ENCODE measurements at places on chromosomes 3 and 15.

DNA sequence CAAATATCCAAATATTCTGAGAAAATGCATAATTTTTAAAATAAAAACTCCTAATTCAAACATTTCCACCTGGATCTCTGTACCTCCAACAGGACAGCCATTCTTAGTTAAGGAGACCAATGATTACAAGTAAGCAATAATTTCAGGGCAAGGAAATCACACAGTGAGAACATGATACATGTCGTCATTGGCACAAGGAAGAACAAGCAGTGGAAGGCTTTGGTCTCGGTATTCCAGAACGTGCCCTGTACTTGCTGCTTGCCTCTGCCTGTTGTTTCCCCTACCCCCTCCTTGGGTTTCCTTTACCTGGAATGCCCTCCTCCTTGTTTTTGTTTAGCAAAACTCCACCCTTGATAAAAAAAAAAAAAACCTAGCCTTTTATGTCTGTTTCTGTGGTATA is 72.8 kb downstream of the PPM1L start:
- no peak for DNase-seq

DNA sequence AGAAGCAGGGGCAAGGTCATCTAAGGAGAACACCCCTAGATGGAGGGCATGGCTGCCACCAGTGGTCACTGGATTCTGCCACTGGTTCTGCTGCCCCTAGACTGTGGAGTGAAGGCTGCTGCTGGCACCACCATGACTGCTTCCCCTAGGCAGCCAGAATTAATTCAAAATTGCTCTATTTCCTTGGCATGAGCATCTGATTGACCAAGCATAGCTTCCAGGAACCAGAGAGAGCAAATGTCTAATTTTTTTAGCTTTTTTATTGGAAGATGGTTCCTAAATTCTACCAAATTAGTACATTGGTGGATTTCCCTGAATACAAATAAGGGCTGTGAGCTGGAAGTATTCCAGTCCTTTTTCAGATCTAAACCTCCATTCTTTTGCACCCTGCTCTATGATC is 270.2 kb upstream of the GBE1 start:
- DNase-seq = no peak

DNA sequence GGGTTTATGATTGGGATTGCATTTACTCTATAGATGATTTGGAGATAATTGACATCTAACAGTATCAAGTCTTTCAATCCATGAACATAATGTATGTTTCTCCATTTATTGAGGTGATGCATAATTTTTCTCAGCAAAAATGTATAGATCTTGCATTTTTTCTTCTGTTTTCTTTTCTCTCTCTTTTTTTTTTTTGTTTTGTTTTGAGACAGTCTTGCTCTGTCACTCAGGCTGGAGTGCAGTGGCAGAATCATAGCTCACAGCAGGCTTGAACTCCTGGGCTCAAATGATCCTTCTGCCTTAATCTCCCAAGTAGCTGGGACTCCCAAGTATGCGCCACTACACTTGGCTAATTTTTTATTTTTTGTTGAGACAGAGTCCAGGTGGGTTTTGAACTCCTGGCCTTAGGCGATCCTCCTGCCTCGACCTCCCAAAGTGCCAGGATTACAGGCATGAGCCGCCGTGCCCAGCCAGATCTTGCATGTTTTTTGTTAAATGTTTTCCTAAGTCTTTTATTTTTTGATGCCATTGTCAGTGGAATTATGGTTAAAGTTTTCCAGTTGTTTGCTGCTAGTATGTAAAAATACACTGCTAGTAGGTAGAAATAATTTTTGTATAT is 3.1 kb downstream of the LMLN start:
- DNase-seq = no peak

DNA sequence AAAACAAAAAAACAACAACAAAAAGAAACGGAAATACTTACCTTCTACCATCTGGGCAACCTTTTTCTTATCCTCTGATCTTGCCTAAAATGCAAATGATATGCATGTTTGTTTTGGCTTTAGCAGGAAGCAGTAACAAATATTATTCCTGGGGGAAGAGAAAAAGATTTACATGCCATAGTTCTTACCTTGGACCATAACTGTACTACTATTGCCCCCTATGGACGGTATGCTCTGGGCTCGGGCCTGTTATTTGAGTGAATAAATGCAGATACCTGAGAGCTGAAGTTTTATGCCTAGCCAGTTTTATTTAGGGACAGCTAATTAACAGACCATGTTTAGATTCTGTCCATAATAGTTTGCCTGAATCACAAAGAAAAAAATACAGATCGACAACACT is 12.6 kb upstream of the STARD5 start:
- peak; percentile 76 for DNase-seq

Measured in trophoblast cell (in vitro differentiated cells and primary cell).